H7 (cell line): ENCODE measurements at places on chromosomes 3 and 15. TPM values are rescaled to one million over a fixed set of nuclear protein-coding genes. Genes with fewer than 3 reads are reported as not detected.

DNA sequence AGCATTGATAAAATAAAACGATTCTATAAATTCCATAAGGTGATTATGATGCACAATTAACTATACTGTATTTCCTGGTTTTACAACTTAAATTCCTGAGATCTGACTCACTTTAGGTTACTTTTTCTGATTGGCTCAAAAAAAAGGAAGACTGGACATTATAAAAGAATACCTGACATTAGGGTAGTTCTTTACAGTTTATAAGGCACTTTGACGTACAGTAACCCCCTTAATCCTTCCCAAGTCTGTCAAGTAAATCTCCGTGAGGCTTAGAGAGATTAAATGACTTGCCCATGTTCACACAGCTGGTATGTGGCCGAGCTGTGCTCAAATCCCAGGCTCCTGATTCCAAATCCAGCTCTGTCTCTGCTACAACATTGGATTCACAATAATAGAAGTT is 1.0 kb upstream of the SLTM start:
- no peak for DNase-seq

GRCh38 chr15:37034835-37035748 is 65.3 kb downstream of the MEIS2 start:
- no peak for DNase-seq

SH2D7 gene
- not detected in 2 replicates for total RNA-seq

DNA sequence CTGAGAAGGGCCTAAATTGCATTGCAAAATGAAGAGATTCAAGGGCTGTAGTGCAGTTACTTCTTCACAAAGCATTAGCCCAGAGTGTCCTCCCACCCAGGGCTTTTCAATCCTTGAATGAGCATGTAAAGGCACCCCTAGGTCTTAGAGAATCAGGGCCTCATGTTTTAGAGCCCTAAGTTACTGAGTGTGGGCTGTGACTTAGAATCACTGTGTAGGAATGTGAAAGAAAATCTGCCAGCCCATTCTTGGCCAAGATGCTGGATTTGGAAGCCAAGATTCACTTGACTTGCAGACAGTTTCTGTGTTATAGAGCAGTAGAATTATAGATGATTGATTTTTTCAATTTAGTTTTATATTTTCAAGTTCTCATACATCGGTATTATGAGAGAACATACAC is 153.2 kb downstream of the MYRIP start:
- no peak for DNase-seq

DNA sequence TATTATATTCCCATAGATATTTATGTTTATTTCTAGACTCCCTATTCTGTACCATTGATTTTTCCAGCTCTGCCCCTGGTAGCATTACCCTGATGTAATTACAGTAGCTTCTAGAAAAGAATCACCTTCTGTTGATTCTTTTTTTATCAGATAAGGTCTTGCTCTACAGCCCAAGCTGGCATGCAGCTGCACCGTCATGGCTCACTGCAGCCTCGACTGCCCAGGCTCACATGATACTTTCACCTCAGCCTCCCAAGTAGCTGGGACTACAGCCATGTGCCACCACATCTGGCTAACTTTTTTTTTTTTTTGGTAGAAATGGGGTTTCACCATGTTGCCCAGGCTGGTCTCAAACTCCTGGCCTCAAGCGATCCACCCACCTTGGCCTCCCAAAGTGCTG is 41.8 kb downstream of the SLC24A1 start:
- DNase-seq: no peak

GRCh38 chr3:58052373-58053273 is 44.4 kb downstream of the FLNB start:
- DNase-seq: no peak

DUOXA2 gene
- not detected in 2 replicates for total RNA-seq

DNA sequence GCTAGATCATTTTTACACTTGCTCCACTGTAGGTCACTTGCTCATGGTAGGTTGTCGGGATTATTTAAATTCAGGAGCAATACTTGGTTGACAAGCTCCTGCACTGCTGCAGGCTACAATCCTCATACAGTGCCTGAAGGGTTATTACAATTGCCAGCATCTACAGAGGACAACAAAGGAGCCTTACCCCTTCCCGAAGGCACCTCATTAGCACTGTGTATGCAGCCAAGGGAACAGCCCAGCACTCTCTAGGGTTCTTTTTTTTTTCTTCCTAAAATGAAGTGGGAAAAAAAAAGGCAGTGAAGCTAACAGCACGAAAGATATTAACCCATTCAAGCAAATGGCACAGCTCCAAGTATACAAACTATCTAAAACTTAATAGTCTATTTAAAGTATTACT is 142.7 kb downstream of the ULK4 start:
- DNase-seq: no peak
